Activated T-cell treated with anti-CD3 and anti-CD28 coated beads for 1 hour (primary cell): ENCODE measurements at places on chromosomes 7 and 10.

DNA sequence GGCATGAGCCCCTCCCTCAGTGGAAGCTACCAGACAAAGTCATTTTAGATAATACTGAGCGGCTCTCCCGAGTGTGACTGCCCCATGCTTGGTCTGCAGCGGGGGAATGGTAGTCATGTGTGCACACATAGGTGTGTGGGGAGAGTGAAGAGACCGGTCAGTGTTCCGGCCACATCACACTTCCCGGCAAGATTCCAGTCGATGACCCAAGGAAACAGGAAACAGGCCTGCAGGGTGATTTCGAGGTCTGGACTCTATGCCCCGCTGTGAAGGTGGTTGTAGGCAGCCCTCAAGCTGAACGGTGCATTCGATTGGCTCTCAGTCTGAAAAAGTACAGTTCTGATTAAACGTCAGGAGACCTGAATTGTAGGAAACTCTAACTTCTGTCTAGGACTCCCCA, 73.2 kb downstream of the SYPL1 start:
- DNase-seq: no peak

DNA sequence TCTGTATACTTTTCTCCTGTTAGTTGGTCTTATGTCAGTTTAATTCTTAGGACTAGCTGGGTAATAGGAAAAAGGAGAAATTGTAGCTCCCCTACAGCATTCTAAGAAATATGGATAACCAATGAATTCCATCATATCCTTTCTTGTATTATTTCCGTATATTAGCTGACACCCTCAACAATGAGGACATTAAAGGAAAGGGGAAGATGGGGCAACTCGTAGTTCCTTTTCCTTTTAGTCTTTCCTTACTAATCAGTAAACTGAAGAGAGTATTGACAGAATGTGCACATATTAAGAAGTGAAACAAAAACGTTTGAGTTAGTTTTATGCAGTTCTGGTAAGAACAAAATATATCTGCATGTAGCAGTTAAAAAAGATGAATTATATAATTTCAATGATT, 35.1 kb upstream of the C10orf67 start:
- DNase-seq: no peak

GRCh38 chr10:31124852-31125251, 93.2 kb upstream of the ZNF438 start:
- DNase-seq: no peak

DNA sequence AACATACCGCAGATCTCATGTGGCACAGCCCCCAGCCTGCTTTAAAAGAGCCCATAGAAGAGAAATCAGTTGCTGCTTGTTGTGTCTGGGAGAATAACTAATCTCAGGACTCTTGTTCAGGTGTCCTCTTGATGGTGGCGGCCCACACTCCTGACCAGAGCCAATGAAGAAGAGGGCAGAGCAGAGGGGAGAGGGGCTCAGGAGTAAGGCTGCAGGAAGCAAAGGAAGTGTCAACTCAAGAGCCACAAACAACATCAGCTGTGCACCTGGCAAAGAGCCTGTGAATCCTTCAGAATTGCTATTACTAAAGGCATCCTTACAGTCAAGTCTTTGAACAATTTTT, 59.8 kb upstream of the PTN start:
- DNase-seq: no peak

- no peak for DNase-seq
Observed at GRCh38 chr10:92305133-92306072, 14.4 kb downstream of the MARCHF5 start.

DNA sequence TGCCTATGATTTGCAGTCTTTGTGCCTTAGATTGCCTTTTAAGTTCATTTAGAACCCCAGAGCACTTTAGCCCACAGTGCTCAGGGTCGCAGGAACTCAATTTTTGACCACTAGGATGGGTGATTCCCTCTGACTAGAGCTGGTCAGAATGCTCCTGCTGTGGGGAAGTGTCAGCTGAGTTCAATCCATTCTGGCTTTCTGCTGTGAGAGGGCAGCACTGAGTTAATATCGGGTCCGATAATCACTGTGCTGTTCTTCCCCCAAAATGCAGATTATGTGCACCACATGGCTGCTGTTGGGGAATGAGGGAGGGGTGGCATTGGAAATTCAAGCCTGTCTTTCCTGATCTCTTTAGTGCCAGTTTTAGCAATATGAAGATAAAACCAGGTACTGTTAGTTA, 886.4 kb downstream of the DNAJB9 start:
- no peak for DNase-seq

GRCh38 chr7:4077980-4078379, 604.1 kb upstream of the FOXK1 start:
- DNase-seq: no peak
